Lung (tissue), 17 donors: ENCODE measurements at places on chromosomes 11 and 22.

GRCh38 chr11:405954-406795, 8.6 kb downstream of the SIGIRR start:
- H3K4me3 ChIP-seq = peak overlapping the region; percentile 51
- no peak overlapping the region for H3K27ac ChIP-seq
- DNase-seq = no peak

DNA sequence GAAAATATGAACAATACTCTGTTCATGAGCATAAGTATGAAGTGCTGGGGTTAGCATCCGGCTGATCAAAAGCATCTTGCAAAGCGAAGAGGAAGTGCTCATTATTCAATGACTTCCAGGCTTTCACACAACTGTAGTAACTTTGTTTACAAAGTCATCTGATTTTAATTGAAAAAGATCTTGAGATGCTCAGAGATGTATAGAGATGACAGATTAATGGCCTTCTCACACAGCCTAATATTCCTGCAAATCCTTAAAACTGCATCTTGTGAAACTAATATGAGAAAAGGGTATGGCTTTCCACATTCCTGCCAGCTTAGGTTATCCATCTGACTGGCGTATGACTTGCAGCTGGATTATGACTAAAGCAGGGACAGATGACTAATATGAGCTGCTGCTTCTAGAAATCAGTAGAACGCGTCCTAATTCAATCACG, 125.4 kb downstream of the CASP12 start:
- no peak overlapping the region for H3K27ac ChIP-seq
- peak; percentile 89 for DNase-seq

DNA sequence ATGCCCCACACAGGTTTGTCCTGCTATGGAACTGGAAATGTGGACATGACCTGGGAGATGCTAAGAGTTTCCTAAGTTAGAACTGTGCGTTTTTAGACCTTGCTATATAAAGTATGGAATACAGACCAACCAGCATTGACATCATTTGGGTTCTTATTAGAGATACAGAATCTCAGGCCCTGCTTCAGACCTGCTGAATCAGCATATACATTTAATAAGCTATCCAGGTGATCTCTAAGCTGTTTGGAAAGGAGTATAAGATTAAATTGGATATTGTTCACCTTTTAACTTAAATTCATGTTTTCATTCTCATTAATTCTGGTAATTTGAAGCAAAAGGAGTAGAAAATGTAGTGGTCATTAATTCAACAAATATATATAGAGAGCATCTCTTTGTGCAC, 6.9 kb upstream of the CNTF start:
- no peak for DNase-seq

DNA sequence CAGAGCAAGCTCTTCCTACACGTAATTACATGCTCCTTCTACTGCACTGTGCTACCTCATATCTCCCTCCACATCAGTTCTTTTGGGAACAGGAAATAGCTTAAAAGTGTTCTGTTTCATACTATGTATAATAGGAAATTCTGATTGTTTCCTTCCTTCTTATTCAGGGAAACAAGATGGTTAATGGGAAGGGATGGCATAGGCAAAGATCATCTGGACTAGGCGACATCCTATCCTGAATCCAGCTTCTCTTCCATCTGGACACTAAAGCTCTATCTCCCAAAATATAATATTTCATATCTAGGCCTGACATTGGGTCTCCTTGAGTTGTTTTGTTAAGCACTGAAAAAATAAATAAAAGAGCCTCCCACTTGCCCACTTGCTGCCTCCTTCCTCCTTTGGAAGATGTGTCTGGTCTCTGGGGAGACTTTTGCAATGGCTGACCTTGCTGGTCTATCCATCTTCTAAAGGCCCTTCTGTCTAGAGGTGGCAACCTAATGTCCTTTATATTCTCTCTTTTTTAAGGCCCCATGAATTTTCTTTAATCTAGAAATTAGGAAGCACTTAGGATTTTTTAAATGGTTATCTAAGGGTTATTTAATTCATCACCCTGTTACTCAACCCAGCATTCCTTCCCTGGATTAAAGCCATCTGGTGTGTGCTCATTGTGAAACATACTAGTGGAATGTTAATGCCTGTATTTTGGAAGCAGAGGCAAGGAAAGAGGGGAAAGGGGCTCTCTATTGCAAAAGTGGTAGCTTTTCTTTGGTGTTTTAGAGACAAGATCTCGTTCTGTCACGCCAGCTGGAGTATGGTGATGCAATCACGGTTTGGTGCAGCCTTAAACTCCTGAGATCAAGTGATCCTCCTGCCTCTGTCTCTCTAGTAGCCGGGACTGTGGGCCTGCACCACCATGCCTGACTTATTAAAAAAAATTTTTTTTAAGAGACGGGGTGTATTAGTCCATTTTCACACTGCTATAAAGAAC, 20.6 kb downstream of the CLMP start:
- no peak overlapping the region for H3K4me3 ChIP-seq
- H3K27me3 ChIP-seq = no peaks in the 10 kb centered on the region
- H3K36me3 ChIP-seq = no peaks in the 10 kb centered on the region
- H3K27ac ChIP-seq = no peak overlapping the region
- H3K4me1 ChIP-seq = peaks cover 17% of the 10 kb centered on the region

DNA sequence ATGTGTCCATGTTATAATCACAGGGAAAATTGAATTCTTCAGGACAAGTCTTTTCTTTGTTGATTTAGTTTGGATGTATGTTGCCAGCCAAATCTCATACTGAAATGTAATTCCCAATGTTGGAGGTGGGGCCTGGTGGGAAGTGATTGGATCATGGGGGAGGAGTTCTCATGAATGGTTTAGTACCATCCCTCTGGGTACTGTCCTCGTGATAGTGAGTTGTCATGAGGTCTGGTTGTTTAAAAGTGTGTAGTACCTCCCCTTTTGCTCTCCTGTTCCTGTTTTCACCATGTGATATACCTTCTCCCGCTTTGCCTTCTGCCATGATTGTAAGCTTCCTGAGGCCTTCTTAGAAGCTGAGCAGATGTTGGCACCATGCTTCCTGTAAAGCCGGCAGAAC, 100.3 kb downstream of the CCDC81 start:
- H3K4me3 ChIP-seq = no peak overlapping the region
- DNase-seq = no peak
- H3K27me3 ChIP-seq = no peaks in the 10 kb centered on the region

- no peaks in the 10 kb centered on the region for H3K36me3 ChIP-seq
- peaks cover 66% of the 10 kb centered on the region for H3K4me1 ChIP-seq
- H3K27ac ChIP-seq = no peak overlapping the region
- H3K27me3 ChIP-seq = no peaks in the 10 kb centered on the region
- H3K4me3 ChIP-seq = no peak overlapping the region
Measured at GRCh38 chr22:17960695-17961445, 63.5 kb downstream of the MICAL3 start.
